ENCODE measurements at places on chromosomes 1 and 21.

- DNase-seq, result no peak
Observed at GRCh38 chr1:41371630-41372599, 10.7 kb downstream of the FOXO6 start.

DNA sequence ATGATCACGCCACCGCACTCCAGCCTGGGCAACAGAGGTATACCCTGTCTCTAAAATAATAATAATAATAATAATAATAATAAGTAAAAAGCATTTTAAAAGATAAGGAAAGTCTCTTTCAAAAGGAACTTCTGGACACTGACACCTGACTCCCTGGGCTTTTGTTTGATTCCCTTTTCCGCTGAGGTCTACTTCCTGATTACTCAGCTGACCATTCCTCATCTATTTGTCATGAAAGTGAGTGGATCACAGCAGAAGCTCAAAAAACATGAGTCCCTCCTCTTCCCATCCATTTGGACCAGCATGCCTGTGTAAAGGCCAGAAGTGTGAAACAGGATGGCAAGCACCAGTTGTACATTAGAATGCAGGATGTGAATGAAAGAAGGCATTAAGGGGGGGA is 61.1 kb upstream of the FBXO28 start:
- no peak for DNase-seq

DNA sequence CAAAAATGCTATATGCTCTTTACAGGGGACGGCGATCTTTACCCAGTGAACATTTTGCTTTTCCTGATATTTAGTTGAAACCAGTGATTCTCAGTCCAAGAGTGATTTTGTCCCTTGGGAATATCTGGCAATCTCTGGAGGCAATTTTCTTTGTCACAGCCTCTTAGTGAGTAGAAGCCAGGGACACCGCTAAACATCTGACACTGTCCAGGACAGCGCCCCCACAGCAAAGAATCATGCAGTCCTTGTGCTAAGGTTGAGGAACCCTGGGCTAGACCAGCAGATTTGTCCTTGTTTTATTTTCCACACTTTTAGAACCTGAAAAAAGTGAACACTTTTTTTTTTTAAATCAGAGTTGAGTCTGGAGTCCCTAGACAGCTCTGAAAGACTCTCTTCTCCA is 13.1 kb downstream of the EVA1C start:
- DNase-seq, result no peak

DNA sequence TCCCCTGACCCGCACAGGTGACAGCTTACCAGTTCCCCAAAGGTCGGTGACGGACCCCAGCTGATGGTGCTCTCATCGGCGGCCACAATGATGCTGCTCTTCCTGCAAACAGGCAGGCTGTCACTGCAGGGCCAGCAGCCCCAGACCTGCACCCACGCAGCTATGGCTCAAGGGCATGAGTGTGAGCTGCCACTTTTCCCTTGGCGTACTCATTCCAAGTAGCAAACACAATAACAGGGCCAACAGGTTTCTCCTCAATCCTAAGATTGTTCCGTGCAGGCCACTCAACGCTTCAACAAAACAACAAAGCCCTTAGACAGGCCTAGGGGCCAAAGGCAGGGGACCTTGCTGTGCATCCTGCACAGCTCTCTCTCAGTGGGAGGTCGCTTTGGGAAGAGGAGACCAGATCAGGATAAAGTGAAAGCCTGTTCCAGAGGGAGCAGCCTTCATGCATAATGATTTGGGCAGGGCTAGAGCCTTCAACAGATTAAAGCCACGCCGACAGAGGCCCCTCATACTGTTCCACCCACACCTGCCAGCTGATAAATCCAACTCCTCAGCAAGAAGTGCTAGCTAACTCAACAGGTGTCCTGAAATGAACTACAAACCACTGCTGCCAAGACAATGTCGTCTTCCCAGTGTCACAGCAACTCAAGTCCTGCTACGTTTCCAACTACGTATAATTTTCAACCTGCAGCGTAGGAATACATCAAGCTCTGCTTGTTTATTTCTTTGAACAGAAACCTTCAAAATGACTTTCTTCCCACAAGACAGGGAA is 27.2 kb downstream of the RCC2 start:
- no peak for DNase-seq

GRCh38 chr1:18536915-18537314 is 56.2 kb downstream of the KLHDC7A start:
- DNase-seq, result no peak

DNA sequence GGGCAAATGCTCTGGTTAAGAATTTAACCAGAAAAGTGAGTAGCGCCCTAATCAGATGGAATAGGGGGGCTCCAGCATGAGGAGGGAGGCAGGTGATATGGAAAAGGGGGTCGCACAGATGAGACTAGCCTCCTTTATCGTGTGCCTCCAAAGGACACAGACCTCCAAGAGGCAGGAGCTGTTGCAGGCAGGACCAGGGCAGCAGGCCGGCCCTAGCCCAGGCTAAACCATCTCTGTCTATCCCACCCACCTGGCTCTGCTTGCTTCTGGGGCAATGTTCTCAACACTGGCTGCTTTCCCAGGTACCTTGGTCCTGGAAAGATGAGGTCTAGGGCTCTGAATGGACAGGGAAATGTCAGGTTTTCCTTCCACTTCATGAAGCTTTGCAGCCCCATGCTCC is 36.3 kb downstream of the C2CD2 start:
- DNase-seq, result no peak

DNA sequence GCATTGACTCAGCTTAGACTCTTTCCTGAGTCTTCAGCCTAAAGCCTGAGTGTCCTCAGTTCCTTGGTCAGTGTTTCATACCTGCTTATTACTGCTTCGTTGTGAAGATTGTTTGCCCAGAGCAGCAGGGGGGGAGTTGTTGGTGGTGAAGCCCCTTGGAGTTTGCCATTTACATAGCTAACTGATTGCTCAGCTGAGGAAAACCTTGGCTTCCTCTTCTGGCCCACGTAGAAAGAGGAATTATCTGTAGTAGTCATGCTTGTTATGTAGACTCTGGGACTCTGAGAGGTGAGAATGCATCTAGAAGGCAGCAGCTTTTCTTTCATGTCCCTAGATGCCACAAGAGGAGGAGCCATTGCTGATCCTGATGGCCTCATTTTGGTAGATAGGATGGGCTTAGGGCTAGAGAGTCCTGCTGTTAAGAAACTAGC is 125.9 kb downstream of the MAST2 start:
- DNase-seq, result no peak

GRCh38 chr1:184408580-184408979 is 21.8 kb downstream of the C1orf21 start:
- DNase-seq, result no peak

Measured in AG09309 (cell line).